Neural crest cell (in vitro differentiated cells): ENCODE measurements at places on chromosomes 12 and 14. TPM values are rescaled to one million over a fixed set of nuclear protein-coding genes. Genes with fewer than 3 reads are reported as not detected.

- no peak overlapping the region for H3K4me3 ChIP-seq
- no peak for DNase-seq
- H3K36me3 ChIP-seq: no peaks in the 10 kb centered on the region
- H3K27me3 ChIP-seq: peaks cover 18% of the 10 kb centered on the region
These were observed 36.1 kb upstream of the VRK1 start for GRCh38 chr14:96761066-96761465.

DNA sequence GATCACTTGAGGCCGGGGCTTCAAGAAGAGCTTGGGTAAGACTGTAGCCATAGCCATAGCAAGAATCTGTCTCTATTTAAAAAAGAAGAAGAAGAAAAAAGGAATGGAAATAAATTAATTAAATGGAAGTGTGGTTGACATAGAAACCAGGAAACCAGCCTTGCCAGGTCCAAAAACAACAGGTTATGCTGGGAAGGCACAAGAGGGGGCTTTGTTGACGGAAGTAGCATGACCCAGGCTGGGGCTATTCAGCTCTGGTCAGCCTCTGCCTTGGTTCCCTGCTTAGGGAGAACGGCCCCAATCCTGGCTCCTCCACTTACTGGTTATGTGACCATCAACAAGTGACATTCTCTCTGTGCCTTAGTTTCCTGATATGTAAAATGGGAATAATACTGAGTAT lies 14.4 kb upstream of the GPR68 start:
- no peak for DNase-seq
- H3K4me3 ChIP-seq: no peak overlapping the region
- no peak overlapping the region for H3K27ac ChIP-seq
- H3K27me3 ChIP-seq: peaks cover 56% of the 10 kb centered on the region

- peaks cover 15% of the 10 kb centered on the region for H3K4me1 ChIP-seq
- H3K27me3 ChIP-seq: no peaks in the 10 kb centered on the region
- H3K36me3 ChIP-seq: no peaks in the 10 kb centered on the region
- no peak overlapping the region for H3K27ac ChIP-seq
- DNase-seq: no peak
These were observed 73.8 kb downstream of the RASSF8 start for GRCh38 chr12:26032290-26032689.

Gene BIN2
- total RNA-seq: not detected in 2 replicates

- no peaks in the 10 kb centered on the region for H3K27me3 ChIP-seq
- H3K4me1 ChIP-seq: peaks cover 29% of the 10 kb centered on the region
- no peak overlapping the region for H3K27ac ChIP-seq
- no peaks in the 10 kb centered on the region for H3K36me3 ChIP-seq
- H3K4me3 ChIP-seq: no peak overlapping the region
These were observed 86.6 kb upstream of the TRAF3 start for GRCh38 chr14:102690509-102691286.

GRCh38 chr14:102688290-102688689 lies 89.0 kb upstream of the TRAF3 start:
- no peak overlapping the region for H3K27ac ChIP-seq
- no peak for DNase-seq
- H3K36me3 ChIP-seq: no peaks in the 10 kb centered on the region
- H3K27me3 ChIP-seq: no peaks in the 10 kb centered on the region
- no peak overlapping the region for H3K4me3 ChIP-seq

- H3K27me3 ChIP-seq: no peaks in the 10 kb centered on the region
- DNase-seq: no peak
- H3K36me3 ChIP-seq: no peaks in the 10 kb centered on the region
- H3K27ac ChIP-seq: no peak overlapping the region
These were observed 117.9 kb upstream of the SFSWAP start for GRCh38 chr12:131592972-131593371.

- H3K4me3 ChIP-seq: no peak overlapping the region
- H3K36me3 ChIP-seq: no peaks in the 10 kb centered on the region
- H3K27ac ChIP-seq: no peak overlapping the region
- DNase-seq: no peak
- peaks cover 36% of the 10 kb centered on the region for H3K27me3 ChIP-seq
- peaks cover 10% of the 10 kb centered on the region for H3K4me1 ChIP-seq
These were observed 31.6 kb upstream of the SERPINA6 start for GRCh38 chr14:94354638-94355185.

Gene FOXM1
- 147 and 149 TPM in 2 replicates for total RNA-seq

DNA sequence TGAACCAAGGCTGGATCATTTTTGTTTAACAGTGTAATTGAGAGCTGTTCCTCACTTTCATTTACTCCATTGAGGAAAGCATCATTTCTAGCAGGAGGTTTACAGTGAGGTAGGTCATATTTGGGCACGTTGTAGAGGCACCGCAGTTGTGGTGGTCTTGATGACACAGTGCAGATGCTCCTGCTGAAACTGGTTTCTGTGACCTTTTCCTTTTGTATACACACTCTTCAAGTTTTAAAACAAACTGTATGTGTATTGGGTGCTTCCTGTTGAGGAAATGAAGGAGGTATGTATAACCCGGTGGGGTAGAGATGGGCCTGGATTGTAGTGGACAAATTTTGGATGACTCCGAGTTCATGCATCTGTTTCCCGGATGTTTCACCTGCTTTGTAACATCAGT lies 456.3 kb upstream of the RGS6 start:
- H3K27me3 ChIP-seq: no peaks in the 10 kb centered on the region
- no peak overlapping the region for H3K4me3 ChIP-seq
- no peak for DNase-seq

DNA sequence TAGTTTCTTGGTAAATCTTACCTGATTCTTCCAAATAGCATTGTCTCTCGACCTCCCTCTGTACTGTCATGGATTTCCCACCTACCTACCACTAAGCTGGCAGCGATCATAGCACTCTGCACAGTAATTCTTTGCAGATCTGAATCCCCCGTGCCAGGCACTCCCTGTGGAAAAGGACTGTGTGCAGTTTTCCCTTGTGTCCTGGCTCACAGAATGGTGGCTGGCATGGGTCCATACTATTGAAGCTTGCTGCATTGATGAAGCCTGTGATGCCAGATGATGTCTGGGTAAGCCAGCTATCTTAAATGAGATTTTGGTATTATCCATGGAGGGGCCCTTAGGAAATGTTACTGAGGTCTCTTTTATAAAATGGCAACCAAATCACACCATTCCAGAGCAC lies 135.7 kb downstream of the RPAP3 start:
- no peak overlapping the region for H3K27ac ChIP-seq
- peaks cover 6% of the 10 kb centered on the region for H3K27me3 ChIP-seq
- no peaks in the 10 kb centered on the region for H3K36me3 ChIP-seq
- DNase-seq: no peak
- H3K4me3 ChIP-seq: no peak overlapping the region

- peaks cover 19% of the 10 kb centered on the region for H3K4me1 ChIP-seq
- no peak overlapping the region for H3K4me3 ChIP-seq
- H3K27ac ChIP-seq: no peak overlapping the region
- H3K36me3 ChIP-seq: peaks cover 6% of the 10 kb centered on the region
- DNase-seq: no peak
These were observed 5.4 kb downstream of the MAGOHB start for GRCh38 chr12:10607885-10608458.

DNA sequence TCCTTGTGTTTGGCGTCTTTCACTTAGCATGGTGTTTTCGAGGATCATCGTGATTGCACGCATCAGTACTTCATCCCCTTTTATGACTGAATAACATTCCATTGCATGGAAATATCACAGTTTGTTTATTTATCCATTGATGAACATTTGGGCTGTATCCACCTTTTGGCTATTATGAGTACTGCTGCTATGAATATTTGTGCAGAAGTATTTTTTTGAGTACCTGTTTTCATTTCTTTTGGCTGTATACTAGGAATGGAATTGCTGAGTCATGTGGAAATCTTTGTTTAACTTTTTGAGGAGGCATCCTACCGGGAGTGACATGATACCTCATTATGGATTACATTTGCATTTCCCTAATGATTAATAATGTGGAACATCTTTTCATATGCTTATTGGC lies 66.4 kb downstream of the WNK1 start:
- H3K4me1 ChIP-seq: peaks cover 5% of the 10 kb centered on the region
- no peak overlapping the region for H3K4me3 ChIP-seq
- H3K27ac ChIP-seq: no peak overlapping the region
- H3K27me3 ChIP-seq: no peaks in the 10 kb centered on the region
- no peak for DNase-seq

DNA sequence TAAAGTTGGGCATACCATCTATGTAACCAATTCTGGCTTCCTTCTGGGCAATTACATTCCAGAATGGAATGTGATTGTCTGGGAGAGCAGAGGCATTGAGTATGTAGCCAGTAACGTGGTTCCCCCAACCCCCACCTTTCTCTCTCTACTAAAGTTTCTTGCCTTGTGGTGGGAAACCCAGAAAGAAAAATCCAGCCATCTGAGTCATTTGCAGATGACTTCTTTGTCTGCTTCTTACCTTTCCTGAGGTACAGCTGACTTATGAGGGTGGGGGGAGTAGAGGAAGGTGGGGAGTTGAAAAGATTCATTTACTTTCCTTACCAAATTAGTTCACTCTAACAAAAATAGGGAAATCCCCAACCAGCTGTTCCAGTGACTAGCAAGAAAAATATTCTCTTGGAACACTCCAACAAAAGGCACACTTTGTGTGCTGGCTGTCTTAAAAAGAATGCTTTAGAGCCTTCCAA lies 112.1 kb upstream of the FRMD6 start:
- H3K27me3 ChIP-seq: no peaks in the 10 kb centered on the region
- H3K4me1 ChIP-seq: peaks cover 20% of the 10 kb centered on the region
- peaks cover 7% of the 10 kb centered on the region for H3K36me3 ChIP-seq
- no peak overlapping the region for H3K27ac ChIP-seq

GRCh38 chr12:5203720-5204119 lies 160.0 kb downstream of the KCNA5 start:
- no peak for DNase-seq
- no peak overlapping the region for H3K27ac ChIP-seq
- no peak overlapping the region for H3K4me3 ChIP-seq
- H3K4me1 ChIP-seq: peaks cover 36% of the 10 kb centered on the region
- H3K27me3 ChIP-seq: no peaks in the 10 kb centered on the region

Gene PGF
- total RNA-seq: 2.9 and 3.9 TPM in 2 replicates

Gene GLIPR1
- 0.36 and 0.84 TPM in 2 replicates for total RNA-seq

GRCh38 chr12:38175538-38175937 lies 141.0 kb upstream of the ALG10B start:
- H3K4me1 ChIP-seq: no peaks in the 10 kb centered on the region
- no peak overlapping the region for H3K4me3 ChIP-seq
- H3K36me3 ChIP-seq: peaks cover 4% of the 10 kb centered on the region
- H3K27me3 ChIP-seq: no peaks in the 10 kb centered on the region

GRCh38 chr12:3246253-3246652 lies 169.1 kb downstream of the TSPAN9 start:
- H3K4me3 ChIP-seq: no peak overlapping the region
- no peak for DNase-seq
- H3K4me1 ChIP-seq: peaks cover 6% of the 10 kb centered on the region
- no peaks in the 10 kb centered on the region for H3K27me3 ChIP-seq

DNA sequence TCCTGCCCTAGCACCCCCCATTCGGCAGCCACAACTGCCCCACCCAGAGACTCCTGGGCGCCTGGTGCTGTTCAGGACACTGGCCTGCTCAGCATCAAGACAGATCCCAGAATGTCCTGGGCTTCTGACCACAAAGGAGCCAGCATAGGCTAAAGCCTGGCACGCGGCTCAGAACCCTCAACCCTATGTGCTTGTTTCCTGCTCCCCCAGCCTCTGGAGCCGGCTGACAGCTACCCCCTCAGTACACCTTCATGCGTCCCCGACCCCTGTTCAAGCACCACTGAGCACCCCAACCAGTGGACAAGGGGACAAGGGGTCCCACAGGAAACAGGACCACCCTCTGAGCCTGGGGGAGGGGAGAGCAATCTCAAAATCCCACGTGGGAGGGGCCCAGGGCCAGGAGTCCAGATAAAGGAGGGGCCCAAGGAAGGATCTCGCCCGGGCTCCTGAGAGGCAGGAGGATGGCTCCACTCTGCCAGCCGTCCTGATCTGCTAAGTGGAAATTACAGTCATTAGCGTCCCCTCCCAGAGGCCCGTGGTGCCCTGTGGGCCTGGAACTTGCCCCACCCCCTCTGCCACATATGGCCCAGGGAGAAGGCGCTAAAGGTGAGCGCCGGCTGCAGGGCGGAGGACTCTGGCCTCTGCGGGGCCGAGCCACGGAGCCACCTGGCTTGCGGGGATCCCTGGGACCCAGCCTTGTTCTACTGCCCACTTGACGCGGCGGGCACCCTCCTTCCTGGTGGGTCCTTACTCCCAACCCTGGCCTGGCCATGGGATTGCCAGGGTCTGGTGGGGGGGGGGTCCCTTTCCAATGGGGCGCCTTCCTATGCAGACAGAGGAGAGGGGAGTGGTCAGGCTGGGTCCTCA lies 27.2 kb upstream of the GPR132 start:
- no peaks in the 10 kb centered on the region for H3K36me3 ChIP-seq
- peaks cover 11% of the 10 kb centered on the region for H3K4me1 ChIP-seq
- no peak for DNase-seq
- H3K27me3 ChIP-seq: peaks cover 14% of the 10 kb centered on the region
- peak overlapping the region; percentile 77 for H3K4me3 ChIP-seq
- H3K27ac ChIP-seq: peak overlapping the region; percentile 35
